Stomach (tissue), 19 donors: ENCODE measurements at places on chromosomes 7 and 10. TPM values are rescaled to one million over a fixed set of nuclear protein-coding genes. Genes with fewer than 3 reads are reported as not detected.
A peak's percentile ranks its signal among the peaks of the same experiment; 100 is the strongest.

DNA sequence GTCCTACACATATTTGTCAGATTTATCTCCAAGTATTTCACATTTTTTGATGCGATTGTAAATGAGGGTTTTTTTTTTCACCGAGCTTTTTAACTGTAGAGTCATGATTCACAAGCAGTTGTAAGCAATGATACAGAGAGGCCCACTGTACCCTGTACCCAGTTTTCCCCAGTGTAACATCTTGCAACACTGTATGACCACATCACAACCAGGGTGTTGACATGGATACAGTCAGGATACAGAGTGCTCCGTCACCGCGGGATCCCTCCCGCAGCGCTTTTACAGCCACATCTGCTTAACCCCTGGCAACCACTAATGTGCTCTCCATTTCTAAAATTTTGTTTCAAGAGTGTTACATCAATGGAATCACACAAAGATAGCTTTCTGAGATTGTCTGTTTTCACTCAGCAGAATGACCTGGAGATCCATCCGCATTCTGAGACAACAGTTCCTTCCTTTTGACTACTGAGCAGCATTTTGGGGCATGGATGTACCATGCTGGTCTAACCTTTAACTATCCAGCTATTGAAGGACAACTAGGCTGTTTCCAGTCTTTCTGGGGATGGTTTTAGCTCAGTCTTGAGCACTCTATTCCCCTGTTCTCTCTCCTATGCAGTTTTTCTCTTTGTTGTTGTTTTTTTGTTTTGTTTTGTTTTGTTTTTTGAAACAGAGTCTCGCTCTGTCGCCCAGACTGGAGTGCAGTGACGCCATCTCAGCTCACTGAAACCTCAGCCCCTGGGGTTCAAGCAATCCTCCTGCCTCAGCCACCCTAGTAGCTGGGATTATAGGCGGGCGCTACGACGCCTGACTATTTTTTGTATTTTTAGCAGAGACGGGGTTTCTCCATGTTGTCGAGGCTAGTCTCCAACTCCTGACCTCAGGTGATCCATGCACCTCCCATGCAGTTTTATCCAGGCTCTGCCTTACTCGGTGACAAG lies 25.9 kb downstream of the GPRIN2 start:
- no peaks in the 10 kb centered on the region for H3K36me3 ChIP-seq
- H3K27me3 ChIP-seq, result no peaks in the 10 kb centered on the region
- no peak overlapping the region for H3K4me3 ChIP-seq

GRCh38 chr7:152341039-152341913 lies 94.5 kb downstream of the KMT2C start:
- H3K36me3 ChIP-seq, result no peaks in the 10 kb centered on the region
- H3K27ac ChIP-seq, result peak overlapping the region; percentile 3
- peak; percentile 43 for DNase-seq
- H3K27me3 ChIP-seq, result no peaks in the 10 kb centered on the region
- H3K4me3 ChIP-seq, result no peak overlapping the region

GRCh38 chr10:10779511-10779910 lies 238.2 kb upstream of the CELF2 start:
- H3K4me3 ChIP-seq, result no peak overlapping the region
- no peak overlapping the region for H3K27ac ChIP-seq
- no peaks in the 10 kb centered on the region for H3K27me3 ChIP-seq
- no peaks in the 10 kb centered on the region for H3K4me1 ChIP-seq

CTAGE15 gene
- 6.7 TPM for total RNA-seq

GRCh38 chr7:111510584-111511378 lies 51.5 kb downstream of the IMMP2L start:
- DNase-seq, result no peak
- H3K27ac ChIP-seq, result no peak overlapping the region
- no peaks in the 10 kb centered on the region for H3K27me3 ChIP-seq
- H3K4me1 ChIP-seq, result no peaks in the 10 kb centered on the region
- H3K4me3 ChIP-seq, result no peak overlapping the region

DNA sequence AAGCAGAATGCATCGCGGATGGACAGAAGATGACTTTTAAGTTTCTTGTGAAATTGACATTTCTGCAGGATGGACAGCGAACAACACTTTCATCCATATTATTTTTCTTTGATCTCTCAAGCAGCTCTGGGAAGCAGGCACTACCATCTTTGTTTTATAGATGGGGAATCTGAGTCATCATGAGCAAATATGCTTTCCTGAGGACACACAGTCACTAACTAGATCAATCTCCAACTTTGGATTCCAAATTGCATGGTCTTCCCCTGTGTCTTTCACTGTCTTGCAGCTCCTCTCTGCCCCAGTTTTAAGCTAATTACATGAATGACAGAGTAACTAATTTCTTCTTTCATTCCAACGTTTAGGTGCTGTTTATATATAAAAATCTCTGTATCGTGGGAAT lies 201.5 kb downstream of the ADAM12 start:
- no peaks in the 10 kb centered on the region for H3K27me3 ChIP-seq
- no peak overlapping the region for H3K27ac ChIP-seq
- H3K4me3 ChIP-seq, result no peak overlapping the region
- no peaks in the 10 kb centered on the region for H3K4me1 ChIP-seq
- H3K36me3 ChIP-seq, result no peaks in the 10 kb centered on the region

DNA sequence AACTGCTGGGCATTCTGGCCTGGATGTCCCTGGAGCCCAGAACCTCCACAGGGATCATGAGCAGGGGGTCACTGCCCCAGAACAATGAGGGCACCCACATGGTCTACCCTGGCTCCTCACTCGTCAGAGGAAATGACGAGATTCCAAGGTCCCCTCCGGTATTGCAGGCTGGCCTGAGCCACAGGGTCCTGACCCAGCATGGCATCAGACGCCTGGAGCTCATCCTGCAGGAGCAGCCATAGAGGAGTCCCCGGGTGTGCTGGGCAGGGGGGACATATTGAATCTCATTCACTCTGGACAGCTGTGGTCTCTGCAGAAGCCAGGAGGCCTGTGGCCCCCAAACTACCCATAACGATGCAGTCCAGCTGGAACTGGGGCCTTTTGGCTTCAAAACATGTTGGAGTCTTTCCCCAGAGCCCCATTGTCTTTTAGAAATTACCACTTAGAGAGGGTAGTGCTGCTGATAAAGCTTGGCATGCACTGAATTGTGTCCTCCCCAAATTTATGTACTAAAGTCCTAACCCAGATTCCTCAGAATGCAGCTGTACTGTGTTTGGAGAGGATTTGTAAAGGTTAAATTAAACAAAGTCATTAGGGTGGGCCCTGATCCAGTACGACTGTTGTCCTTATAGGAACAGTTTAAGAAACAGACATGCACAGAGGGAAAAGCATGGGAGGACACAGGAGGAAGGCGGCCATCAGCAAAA lies 27.7 kb downstream of the ANXA8 start:
- H3K36me3 ChIP-seq, result no peaks in the 10 kb centered on the region
- H3K4me1 ChIP-seq, result peaks cover 3% of the 10 kb centered on the region
- H3K27ac ChIP-seq, result no peak overlapping the region
- peaks cover 4% of the 10 kb centered on the region for H3K27me3 ChIP-seq
- H3K4me3 ChIP-seq, result no peak overlapping the region
- DNase-seq, result no peak

SCART1 gene
- total RNA-seq, result 8.2 TPM

GRCh38 chr10:31509989-31510388 lies 191.0 kb downstream of the ZEB1 start:
- H3K27me3 ChIP-seq, result no peaks in the 10 kb centered on the region
- no peak for DNase-seq
- H3K27ac ChIP-seq, result no peak overlapping the region
- no peak overlapping the region for H3K4me3 ChIP-seq
- peaks cover 47% of the 10 kb centered on the region for H3K36me3 ChIP-seq
- H3K4me1 ChIP-seq, result no peaks in the 10 kb centered on the region

TMEM184A gene
- total RNA-seq, result 99.4 TPM

CCDC3 gene
- 1.8 TPM for total RNA-seq
